ENCODE measurements at places on chromosomes 7 and 10.
A peak's percentile ranks its signal among the peaks of the same experiment; 100 is the strongest.

DNA sequence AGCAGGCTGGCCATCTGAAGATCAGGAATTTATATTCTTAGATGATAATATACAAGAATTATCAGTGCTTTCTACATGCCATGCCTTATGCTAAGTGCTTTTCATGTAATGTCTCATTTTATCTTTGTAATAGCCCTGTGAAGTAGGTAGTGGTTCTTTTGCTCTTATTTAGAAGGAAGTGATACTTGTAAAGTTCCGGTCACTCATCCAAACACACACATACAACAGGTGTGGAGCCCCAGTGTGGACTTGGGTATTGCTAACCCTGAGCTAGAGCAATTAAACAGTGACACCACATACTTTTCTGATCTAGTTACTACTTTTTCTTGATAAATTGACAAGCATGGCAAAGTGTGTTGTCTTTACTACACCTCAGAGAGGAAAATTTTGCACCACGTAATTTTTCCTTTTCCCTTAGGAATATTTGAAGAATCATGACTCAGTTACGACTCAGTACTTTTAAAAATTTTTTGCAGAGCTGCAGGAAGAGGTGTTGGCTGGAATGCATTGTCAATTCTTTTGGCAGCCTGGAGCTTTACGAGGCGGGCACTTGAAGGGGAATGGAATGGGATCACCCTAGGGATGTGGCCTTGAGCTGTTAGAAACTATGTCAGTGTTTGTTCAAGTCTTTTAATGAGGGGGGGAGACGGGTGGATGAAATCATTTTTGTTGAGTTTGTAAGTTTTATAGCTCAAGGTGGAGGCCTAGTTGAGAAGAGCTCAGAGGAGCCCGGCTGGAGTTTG is 212.5 kb upstream of the CELF2 start:
- DNase-seq: no peak

DNA sequence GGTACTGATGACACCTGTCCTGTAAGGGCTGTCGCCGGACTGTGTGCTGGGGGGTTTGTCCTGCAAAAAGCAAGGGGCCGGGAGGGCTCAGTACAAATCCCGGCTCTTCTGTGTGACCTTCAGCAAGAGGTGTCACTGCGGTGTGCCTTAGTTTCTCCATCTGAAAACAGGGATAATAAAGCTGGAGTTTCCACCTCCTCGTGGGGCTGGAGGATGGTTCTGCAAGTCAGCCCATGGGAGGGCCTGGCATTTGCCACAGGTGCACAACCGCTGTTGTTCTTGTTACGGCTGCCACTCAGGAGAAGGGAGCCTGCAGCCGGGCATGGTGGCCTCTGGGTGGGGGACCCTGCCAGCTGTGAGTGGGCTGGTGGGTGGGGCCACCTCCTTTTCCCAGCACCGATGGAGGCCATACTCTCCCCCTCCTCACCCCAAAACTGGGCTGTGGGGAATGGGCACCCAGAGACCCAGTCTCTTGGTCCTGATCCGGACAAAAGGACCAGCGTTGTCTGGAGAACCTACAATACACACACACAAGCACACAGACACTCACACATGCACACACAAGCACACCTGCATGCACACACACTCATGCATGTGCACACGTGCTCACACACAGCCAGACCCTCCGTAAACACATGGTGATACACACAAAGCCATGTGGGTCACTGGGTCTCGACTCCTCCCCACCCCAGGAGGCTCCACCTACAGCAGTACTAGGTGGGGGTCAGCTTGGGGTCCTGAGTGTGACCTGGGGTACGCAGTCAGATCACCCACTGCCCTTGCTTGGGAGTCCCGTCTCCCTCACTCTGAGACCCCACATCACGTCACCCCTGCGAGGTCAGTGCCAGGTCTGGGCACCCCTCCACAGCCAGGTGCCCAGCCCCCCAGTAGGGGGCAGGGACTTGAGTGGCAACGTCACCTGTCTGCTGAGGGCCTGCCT is 34.1 kb downstream of the ELFN1 start:
- DNase-seq: no peak

GRCh38 chr10:61330669-61331068 is 122.5 kb downstream of the TMEM26 start:
- no peak for DNase-seq

DNA sequence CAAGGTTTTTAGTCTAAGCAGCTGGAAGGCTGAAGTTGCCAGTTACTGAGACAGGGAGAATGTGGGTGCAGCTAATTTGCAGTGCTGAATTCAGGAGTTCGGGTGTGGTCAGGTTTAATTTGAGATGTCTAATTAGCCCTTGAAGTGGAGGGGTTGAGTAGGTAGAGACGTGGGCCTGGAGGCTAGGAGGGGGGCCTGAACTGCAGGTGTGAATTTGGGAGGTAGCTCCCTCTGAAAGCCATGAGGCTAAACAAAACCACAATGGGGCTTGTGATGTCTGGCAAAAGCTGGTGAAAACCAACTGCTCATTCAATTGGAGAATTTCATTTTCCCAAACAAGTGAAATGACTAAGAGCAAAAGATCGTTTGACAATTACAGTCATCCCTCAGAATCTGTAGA is 246.0 kb upstream of the NFE2L3 start:
- no peak for DNase-seq

DNA sequence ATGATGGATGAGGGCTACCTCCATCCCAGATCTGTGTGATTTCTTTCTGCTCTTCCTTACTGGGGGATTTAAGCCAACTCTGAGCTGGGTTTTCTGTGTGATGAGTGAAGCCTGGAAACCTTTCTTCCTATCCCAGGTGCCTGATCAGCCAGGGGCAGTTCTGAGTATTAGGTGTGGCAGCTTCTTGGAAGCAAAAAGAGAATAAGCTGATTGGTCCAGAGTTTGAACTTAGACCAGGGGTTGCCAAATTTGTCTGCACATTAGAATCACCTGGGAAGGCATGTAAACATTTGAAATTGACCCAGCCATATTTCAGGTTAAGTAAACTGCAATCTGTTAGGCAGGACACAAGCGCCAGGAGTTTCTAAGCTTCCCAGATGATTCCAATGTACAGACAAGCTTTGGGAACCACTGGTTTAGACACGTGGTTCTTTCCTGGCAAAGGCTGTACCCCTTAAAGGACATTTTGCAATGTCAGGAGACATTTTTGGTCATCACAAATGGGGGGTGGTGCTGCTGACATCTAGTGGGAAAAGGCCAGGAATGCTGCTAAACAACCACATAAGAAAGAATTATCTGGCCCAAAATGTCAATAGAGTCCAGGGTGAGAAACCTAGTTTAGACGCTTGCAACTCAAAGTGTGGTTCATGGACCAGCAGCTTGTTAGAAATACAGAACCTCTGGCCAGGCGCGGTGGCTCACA is 160.5 kb upstream of the GHITM start:
- DNase-seq: no peak

- peak; percentile 41 for DNase-seq
These were observed 5.4 kb downstream of the SFR1 start for GRCh38 chr10:104127411-104127810.

GRCh38 chr10:48358162-48358561 is 51.7 kb downstream of the MAPK8 start:
- no peak for DNase-seq

DNA sequence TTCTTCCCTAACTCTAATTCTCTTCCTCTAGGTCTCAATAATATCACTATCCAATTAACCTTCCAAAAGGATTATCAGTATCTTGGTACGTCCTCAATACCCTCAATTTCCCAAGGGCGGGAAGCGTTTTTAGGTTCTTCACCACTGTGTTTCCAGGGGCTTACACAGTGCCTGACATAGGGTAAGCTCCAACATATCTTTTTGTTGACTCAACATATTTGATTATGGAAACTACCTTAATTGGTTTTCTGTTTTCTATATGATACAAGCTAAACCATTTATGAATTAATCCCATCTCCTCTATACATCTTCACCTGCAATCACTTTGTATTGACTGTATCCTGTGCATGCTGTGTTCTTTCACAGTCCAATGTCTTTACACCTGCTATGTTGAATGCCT is 987.3 kb downstream of the GRID1 start:
- no peak for DNase-seq

GRCh38 chr7:121301446-121302213 is 27.2 kb upstream of the WNT16 start:
- no peak for DNase-seq

DNA sequence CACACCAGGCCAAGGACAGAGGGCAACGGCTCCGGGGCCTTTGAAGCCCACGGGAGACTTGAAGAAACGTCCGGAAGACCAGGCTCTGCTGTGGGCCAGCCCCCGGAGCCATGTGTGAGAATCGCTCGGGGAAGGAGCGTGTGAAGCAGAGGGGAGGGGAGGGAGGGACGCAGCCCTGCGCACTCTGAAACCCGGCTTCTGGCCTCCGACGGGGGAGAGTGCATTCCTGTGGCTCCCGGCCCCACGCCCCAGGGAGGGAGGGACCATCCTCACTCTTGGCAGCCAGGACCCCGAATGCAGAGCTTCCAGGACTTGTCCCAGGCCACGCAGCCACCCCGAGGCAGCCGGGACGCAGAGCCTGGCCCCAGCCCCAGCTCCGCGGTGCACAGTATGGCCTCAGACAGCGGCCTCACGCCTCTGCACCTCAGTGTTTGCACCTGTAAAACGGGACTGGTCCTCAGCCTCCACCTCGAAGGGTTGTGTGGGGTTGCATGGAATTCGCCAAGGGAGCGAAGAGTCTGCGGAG is 67.4 kb downstream of the PDGFA start:
- no peak for DNase-seq

GRCh38 chr10:86756511-86757112 is at the start of gene BMPR1A:
TSS of gene BMPR1A (plus strand) at chr10:86756619. CDS start at chr10:86876019, 119,400 bp downstream.
- DNase-seq: no peak

Measured in globus pallidus (tissue), 1 donor.